NCI-H1694 (cell line): ENCODE measurements at places on chromosomes 12 and 14.

- DNase-seq, result no peak
Measured at GRCh38 chr12:546265-546919, 86.7 kb downstream of the B4GALNT3 start.

GRCh38 chr12:53670308-53670707, 5.6 kb downstream of the ATP5MC2 start:
- no peak for DNase-seq

GRCh38 chr12:25550186-25550585, 2.9 kb downstream of the LMNTD1 start:
- DNase-seq, result no peak

DNA sequence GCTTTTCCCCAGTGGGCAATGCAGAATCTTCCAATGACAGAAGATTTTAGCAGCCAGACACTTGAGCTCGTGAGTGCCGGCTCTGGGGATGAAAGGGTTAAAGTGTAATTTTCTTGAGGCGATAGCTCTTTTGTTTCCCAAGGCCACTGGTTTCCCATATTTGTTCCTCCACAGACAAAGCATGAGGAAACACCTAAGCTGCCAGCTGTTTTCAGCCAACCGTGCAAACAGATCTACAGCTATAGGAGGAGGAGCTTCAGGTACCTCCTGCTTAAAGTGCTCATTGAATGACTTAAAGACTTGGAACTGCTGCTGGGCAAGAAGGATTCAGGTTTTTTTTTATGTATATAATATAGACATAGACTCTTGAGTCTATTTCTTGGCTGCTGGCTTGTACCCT, 1311.5 kb downstream of the TMEM121 start:
- DNase-seq, result no peak

DNA sequence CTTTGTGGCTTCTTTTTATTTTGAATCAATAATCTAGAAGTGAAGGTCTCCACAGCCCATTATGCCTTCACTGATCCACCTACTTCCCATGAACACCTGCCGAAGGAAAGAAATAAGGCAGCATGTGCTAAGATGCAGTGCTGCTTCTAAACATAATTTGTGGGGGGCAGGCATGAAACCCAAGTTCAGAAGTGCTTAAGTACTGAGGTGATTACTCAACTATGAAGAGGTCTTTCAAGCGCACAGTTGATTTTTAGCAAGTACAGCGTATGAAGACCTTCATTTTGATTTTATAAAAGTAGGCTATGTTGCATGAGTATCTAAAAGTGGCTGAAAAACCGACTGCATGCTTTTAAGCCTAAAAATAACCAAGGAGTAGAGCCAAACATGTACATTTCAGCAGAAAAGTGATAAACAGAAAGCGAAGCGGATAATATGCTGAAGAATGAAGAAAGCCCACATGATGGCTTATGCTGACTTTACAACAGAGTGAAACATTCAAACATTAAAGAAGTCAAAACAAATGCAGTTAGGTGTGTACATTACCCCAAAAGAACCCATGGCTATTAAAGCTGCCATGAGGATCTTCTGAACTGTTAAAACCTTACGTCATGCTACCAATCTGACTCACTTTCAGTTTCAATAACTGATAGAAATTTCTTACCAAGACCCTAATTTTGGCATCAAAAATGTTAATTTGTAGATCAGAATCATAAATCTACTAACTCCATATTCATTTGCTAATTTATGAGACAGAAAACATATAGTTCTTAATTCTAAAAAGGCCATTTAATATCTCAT, 29.3 kb downstream of the KICS2 start:
- DNase-seq, result no peak

GRCh38 chr14:61132894-61133293, 148.2 kb downstream of the TMEM30B start:
- no peak for DNase-seq

DNA sequence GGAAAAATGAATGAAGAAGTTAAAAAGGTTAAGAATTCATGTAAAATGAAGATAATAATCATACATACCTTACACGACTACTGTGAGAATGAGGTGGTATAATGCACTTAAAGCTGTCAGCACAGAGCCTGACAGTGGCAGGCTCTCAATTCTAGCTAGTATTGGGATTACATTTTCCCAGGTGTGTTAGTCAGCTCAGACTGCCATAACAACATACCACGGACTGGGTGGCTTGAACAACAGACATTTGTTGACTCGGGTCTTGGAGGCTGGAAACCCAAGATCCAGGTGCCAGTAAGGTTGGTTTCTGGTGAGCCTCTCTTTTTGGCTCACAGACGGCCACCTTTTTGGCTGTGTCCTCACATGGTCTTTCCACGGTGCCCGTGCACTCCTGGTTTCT, 167.8 kb downstream of the CHST11 start:
- DNase-seq, result no peak

DNA sequence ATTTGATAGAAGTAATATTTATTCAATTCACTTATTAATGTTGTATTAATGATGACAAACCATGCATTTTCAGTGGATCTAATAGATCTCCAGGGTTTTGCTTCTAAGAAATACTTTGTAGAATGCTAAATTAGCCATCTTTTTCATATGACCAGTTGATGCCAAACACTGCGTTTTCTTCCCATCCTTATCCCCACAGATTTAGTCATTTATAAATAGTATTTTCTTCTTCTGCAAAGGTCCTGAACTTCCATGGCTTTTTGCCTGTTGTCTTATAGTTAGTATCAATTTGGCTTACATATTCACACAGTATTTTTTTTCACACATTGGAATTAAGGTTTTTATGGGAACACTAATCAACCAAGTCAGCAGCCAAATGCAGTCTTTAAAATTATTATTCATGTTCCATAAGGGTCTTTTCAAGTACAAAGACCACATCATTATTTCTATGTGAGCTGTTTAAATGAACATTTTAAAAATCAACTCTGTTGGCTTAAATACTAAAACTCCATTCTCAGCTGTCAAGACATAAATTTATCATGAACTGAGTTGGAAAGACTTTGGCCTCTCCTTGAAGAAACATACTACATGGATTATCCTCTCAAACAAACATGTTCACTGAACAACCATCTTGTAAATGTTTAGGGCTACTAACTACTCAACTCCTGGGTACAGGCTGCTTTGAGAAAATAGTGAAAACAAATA, 1278.4 kb upstream of the FLRT2 start:
- DNase-seq, result no peak

GRCh38 chr12:93979189-93979588, 169.2 kb upstream of the PLXNC1 start:
- DNase-seq, result no peak

- DNase-seq, result no peak
Measured at GRCh38 chr14:54349713-54350112, 47.1 kb upstream of the CDKN3 start.

DNA sequence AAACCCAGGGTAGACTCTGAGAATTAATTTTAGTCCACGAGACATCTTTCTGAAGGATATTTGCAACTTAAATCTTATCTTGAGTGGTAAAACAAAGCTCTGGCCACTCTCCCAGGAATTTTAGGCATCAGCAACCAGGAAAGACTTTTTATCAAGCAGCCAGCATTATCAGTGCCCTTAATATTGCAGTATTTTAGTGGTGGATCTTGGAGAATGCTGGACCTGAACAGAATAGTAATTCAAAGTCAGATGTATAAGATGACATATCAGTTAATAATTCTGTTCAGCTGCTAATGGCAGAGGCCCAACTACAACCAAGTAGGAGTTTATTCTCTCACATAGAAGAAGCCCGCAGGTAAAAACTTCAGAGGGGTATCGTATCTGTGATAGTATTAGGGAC, 59.0 kb upstream of the CRY1 start:
- no peak for DNase-seq

- no peak for DNase-seq
Measured at GRCh38 chr14:20278414-20278813, 27.3 kb downstream of the TTC5 start.

- DNase-seq, result no peak
Measured at GRCh38 chr12:128600886-128601285, 222.9 kb downstream of the SLC15A4 start.

DNA sequence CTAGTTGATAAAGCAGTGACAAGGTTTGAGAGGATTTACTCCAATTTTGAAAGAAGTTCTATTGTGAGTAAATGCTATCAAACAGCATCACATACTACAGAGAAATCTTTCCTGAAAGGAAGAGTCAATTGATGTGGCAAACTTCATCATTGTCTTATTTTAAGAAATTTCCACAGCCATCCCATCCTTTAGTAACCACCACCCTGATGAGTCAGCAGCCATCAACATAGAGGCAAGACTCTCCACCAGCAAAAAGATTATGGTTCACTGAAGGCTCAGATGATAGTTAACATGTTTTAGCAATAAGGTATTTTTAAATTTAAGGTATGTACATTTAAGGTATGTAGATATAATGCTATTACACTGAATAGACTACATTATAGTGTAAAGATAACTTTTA, 122.1 kb upstream of the ARHGAP5 start:
- DNase-seq, result no peak
